CD4-positive, alpha-beta T cell (primary cell): ENCODE measurements at places on chromosomes 16 and 17.

DNA sequence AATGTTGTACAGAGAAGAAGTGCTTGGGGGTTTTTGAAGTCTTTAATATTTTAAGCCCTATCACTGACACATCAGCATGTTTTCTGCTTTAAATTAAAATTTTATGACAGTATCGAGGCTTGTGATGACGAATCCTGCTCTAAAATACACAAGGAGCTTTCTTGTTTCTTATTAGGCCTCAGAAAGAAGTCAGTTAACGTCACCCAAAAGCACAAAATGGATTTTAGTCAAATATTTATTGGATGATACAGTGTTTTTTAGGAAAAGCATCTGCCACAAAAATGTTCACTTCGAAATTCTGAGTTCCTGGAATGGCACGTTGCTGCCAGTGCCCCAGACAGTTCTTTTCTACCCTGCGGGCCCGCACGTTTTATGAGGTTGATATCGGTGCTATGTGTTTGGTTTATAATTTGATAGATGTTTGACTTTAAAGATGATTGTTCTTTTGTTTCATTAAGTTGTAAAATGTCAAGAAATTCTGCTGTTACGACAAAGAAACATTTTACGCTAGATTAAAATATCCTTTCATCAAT, 57.8 kb downstream of the HLF start:
- no peak for DNase-seq

DNA sequence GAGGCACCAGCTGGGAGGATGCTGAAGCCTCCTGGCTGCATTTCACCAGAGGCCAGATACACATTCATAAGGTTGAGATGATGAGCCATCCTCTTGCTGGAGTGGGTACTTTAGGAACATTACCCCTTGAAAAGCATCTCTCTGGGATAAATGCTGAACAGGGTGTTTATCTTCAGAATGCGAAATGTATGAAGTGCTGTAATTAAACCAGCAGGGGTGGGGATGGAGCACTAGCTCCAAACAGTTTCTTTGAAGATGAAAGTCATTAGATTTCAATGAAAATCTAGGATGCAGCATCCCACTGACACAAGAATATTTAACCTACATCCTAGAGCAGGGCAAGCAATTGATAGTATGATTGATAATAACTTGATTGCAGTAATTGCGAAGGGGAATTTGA, 158.1 kb downstream of the CYLD start:
- DNase-seq = no peak

DNA sequence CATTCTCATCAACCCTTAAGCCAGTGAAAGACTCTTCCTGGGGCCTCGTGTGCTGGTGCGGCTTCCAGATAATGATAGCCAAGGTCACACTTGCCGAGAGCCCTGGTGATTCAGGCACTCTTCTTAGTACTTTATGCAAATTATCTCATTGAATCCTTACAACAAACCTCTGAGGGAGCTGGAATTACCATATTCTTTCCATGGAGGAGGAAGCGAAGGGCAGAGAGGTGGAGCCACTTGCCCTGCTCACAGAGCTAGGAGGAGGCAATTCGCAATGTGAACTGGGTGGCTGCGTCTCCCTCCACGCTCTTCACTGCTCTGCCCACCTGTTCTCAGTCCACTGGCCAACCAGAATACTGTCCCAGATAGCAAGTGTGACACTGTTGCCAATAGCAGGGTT, 409.7 kb downstream of the SNX29 start:
- no peak for DNase-seq

GRCh38 chr17:41196068-41196467, 6.4 kb downstream of the KRTAP9-1 start:
- DNase-seq = no peak

DNA sequence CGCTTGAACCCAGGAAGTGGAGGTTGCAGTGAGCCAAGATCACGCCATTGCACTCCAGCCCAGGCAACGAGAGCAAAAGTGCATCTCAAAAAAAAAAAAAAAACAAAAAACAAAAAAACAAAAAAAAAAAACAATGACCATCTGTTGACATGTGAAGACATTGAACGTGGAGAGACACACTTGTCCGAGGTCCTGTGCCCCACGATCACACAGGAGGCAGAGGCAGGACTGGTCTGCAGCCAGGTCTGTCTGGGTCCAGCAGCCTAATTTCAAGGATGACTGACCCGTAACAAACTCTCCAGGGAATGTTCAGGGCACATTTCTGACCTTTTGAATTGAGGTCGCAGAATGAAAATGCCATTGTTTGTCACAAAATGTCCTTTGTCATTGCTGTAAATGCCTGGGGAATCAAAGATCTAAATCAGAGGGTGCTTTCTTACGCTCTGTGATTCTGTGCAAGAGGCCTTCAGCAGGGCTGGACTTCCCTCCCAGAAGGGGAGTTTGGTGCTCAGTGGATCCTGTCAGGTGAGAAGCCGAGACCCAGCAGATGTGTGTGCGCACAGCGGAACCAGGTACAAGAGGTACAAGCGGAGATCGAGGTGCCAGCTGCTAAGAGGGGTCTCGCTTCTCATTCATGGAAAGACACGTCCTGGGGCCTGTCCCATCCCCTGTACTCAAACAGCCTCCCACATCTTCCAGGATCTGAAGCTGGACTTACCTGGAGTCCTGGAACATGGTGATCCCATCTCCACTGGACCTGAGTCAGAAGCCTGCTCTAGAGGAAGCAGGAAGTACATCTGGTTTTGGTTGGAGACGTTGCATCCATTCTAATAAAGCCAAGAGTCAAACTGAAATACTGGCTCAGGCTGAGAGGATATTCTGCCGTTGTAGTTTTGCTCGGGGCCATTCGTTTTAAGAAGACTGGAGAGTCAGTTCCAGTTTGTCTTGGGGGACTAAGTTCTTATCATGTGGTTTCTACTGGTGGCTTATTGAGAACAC, 95.8 kb downstream of the IRF8 start:
- DNase-seq = no peak

DNA sequence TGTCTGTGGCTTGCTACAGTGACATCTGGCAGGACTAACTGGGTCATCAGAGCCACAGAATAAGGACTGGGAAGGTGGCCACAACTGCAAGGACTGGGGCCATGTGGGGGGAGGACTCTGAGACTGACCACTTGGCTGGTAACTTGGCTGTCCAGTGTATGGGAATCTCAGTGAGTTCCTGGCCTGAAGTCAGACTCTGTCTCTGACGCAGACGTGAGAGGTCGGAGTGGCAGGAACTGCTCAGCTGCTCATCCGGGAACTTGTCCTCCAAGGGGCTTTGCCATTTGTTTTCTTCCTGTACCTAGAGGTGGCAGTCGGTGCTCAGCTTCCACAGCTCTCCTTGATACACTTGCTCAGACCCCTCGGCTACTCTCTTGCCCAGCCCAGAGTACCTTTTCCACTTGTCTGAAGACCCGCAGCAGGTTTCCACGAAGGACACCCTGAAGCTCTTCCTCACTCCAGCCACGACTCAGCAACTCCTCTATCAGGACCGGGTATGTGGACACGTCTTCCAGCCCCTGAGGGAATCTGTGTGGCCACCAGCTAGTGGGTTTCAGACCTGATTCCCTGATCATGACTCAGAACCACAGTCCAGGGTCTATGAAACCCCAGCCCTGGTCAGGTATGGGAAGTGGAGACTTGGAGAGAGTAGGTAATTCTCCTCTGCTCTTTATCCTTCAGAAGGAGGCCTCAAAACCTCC, 7.3 kb upstream of the DPEP3 start:
- no peak for DNase-seq

DNA sequence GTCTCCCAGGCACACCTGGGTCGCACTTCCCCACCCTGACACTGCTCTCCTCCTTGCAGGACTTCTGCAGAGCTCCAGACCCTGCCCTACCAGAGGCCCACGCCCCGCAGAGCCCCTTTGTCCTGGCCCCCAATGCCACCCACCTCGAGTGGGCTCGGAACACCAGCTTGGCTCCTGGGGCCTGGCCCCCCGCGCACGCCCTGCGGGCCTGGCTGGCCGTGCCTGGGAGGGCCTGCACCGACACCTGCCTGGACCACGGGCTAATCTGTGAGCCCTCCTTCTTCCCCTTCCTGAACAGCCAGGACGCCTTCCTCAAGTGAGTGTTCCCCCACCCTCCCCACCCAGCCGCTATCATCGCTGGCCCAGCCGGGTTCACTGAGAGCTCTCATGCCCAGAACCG, 79.6 kb downstream of the MGAT5B start:
- no peak for DNase-seq

DNA sequence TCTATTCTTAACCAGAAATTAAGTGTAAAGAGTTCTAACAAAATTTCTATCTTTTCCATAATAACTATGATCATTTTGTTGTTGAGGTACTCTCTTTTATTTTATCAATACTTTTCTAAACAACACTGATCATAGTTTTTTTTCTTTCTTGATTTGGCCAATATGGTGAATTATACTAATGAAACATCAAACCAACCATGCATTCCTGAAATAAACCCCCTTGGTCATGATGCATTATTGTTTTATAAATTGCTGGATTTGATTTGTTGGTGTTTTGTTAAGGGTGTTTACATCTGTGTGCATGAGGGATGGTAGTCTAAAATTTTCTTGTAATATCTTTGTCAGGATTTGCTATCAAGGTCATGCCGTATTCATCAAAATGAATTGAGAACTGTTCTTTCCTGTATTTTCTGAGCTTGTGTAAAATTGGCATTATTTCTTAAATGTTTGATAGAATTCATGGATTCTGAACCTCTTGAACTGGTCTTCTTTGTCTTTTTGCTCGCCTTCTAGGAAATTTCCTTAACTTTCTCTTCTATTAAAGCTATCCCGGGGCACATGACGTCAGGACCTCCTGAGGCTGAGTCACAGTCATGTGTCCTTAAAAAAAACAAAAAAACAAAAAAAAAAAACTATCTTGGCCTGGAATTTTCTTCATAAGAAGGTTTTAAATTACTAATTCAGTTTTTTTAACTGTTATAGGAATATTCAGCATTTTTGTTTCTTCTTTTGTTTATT, 3.9 kb upstream of the TRIM25 start:
- no peak for DNase-seq

DNA sequence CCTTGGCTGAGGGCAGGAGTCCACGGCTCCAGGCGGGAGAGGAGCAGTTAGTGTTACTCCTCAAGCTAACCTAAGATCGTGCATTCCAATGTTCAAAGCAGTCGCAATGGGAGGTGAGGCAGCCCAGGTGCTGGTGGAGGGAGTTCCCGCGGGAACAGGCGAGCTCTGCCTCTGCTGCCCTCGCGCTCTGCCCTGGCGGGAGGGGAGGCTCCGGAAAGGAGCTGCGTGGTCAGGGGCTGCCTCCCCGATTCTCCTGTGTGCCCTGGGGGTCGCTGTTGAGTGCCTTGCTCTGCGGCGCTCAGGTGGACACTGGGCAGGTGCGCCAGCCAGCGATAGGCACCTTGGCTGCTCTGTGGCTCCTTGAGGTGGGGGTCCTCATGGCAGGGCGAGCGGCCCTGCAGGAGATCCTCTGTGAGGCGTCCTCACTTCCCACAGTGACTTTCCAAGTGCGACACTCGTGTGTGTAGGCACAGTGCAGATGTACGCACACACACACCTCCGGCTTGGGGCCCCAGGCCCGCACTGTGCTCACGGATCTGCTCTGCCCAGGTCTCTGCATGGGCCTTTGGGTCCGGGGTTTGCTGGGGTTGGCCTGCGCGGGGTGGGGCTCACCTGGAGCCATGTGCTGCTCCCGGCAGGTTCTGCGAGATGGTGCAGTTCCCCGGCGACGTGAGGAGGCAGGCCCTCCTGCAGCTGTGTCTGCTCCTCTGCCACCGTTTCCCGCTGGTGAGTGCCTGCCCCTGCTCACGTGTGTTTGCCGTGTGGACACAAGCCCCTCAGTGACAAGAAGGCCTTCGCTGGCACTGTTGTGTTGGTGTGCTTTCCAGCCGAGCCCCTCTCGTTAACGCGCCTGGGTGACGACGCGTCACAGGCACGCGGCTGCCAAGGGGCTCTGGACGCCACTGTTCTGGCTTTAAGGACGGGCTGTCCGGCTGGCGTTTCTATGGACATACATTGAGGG, 97.9 kb upstream of the ZNF750 start:
- no peak for DNase-seq

DNA sequence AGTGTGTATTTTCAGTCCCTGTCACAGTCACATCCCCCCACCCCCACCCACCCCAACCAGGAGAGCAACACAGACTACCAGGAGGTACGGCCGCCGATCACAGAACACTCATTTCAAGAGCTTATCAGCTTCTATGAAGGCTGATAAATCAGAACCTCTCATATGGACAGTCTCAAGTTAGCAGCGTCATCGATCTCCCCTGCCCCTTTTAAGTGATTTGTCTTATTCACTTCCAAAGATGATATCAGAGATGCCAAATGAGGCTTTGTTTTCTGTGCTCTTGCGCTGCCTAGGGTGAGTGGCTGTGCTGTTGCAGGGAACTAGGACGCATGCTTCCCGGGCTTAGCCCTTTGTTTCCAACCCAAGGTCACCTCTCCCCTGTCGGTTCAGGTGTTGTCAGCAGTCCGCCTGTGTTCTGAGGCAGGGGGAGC, 26.8 kb upstream of the PMFBP1 start:
- no peak for DNase-seq

- peak; percentile 31 for DNase-seq
These were observed 8.8 kb upstream of the CEP112 start for GRCh38 chr17:66200685-66201092.

GRCh38 chr17:53629188-53629587, 193.5 kb upstream of the KIF2B start:
- DNase-seq = no peak

- DNase-seq = no peak
These were observed 75.9 kb downstream of the CES1 start for GRCh38 chr16:55756963-55757362.

- DNase-seq = no peak
These were observed 71.8 kb downstream of the ABHD15 start for GRCh38 chr17:29495011-29495410.

DNA sequence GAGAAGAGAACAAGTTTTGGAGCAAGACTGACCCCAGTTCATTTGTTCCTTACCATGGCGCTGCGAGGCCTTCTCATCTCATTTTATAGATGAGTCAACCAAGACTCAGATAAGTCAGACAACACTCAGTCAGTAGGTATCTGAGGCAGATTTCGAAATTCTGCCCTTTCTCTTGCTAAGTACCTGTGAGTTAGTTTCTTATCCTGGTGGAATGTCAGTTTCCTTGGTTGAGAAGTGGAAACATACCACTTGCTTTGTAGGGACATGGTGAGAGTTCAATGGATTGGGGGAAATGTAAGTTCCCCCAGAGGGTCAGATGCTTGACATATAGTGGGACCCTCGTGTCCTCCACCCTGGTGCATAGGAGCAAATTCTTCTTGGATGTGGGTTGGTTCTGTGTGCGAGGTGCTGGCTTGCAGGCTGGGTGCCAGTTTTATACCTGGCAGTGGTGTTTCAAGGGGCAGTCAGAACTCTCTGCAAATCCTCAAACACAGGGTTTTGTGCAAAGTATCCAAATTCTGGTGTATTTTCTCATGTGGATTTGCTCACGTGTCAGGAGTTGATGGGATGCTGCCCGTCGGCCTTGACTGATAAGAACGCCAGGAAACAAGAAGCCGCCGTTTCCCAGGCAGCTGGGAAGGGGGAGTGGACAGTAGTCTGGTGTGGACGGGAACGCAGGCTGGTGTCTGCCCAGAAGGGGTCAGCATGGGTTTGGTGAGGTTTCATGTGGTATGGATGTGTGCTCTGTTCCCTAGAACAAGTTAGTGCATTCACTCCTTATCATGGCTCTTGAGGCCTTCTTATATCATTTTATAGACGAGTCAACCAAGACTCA, 61.1 kb upstream of the CIBAR2 start:
- DNase-seq = no peak

- DNase-seq = peak; percentile 67
These were observed 23.8 kb downstream of the SNX11 start for GRCh38 chr17:48131216-48131824.
